OCI-M1 (cell line): ENCODE measurements at places on chromosomes 1 and 21.
A peak's percentile ranks its signal among the peaks of the same experiment; 100 is the strongest.

DNA sequence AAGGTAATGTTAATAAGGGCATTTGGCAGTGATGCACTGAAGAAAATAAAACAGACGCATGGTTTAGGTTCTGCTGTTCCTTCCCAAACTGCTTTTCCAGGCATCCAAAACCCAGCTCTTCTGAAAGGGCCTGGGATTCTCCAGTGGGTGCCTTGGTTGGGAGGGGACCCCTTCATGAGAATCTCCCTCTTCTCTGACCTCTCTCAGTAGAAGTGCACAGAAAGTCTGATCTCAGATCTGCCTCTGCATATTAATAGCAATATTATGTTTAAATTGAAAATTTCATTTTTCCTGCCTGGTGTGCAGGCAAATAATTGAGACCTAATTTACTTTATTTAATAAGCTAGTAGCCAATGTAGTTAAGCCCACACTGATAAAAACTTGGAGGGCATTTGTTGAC lies 260.6 kb downstream of the CAMTA1 start:
- no peak for DNase-seq

- peak; percentile 89 for DNase-seq
Observed at GRCh38 chr1:236524142-236524894, 536 bp downstream of the LGALS8 start.

DNA sequence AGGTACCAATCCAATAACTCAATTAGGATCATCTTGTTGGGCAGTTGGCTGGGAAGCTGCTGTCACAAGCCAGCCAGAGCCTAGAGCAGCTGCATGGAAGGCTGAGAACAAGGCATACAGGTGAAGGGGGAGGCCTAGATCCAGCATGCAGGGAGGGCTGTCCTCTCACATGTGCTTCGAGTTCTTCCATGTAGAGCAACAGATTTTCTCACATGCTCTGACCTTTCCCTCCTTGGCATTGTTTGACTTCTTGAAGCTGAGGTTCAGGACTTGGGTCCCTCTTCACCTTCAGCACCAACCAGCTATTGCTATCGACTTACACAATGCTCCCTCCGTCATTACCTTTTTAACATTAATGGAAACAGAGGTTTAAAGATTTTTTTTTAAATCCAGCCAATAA lies 257.7 kb downstream of the ATG4C start:
- no peak for DNase-seq

DNA sequence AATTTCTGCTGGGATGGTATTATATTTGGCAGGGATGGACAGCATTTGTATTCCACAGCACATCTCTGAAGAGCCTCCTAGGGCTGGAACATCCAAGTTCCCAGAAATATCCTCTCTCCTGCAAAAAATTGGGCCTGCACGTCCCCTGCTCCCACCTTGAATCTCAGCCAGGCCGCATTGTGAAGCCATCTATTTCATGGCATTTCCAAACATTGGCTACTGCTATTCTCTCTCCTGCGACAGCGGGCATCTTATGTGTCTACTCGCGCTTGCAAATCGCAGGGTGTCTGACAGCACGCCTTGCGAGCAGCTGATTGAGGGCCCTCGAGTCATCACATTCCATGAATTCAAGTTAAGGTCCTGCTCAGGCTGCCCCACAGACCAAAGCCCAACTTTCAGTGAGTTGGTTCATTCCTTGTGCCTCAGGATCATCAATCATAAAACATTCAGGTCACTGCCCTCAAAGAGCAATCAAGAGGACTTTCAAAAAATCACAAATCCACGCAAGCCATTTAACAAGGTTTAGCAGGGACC lies 15.8 kb downstream of the RGS8 start:
- DNase-seq, result no peak

DNA sequence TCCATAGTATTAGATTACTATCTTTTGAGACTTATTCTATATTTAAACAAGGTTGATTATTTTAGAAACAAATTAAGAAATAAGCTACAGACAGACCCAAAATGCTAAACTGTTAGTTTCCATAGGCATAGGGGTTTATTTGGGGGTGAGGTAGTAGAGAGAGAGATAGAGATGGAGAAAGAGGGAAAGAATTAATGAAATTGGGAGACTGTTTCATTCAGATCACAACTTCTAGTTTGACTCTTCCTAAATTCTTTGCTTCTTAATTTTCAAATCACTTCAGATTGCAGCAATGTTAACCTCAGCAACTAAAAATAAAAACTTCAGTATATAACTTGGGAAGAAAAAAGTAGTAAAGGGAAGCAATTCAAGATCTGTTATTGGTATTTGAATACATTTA lies 3.4 kb downstream of the JUN start:
- DNase-seq, result no peak

GRCh38 chr1:165793951-165794350 lies 25.3 kb upstream of the TMCO1 start:
- DNase-seq, result no peak

GRCh38 chr1:28208818-28209441 lies 23.9 kb downstream of the DNAJC8 start:
- DNase-seq, result peak; percentile 86

GRCh38 chr1:39321979-39322378 lies 117.5 kb downstream of the MACF1 start:
- DNase-seq, result no peak

DNA sequence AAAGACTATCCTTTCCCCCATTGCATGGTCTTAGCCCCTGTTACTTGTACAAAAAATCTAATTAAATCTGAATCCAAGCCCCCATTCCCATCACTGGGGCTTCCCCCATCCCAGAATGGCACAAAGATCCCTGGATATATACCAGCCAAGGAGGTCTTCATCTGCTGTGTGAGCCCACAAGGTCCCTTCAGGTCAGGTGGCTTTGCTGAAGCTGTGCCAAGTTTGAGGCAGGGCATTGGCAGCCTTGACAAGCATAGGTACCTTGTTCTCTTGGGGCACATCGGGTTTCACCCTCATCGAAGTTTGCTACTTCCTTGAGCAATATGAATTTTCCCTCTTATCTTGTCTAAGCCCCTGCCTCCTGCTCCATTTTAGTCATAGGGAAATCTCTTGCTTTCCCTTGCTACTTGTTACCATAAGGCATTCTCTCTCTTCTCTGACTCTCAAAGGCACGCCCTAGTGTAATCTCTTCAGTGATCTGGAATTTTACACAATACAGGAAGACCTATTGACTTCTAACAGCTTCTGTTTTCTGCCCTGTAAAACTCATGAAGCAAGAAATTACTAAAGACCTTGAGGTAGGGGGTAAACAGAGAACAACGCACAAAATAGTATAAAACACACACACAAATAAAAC lies 71.4 kb upstream of the COG2 start:
- no peak for DNase-seq

GRCh38 chr1:119724611-119725218 lies 13.0 kb downstream of the PHGDH start:
- DNase-seq, result no peak

GRCh38 chr1:196152975-196153374 lies 455.3 kb downstream of the KCNT2 start:
- DNase-seq, result peak; percentile 84

DNA sequence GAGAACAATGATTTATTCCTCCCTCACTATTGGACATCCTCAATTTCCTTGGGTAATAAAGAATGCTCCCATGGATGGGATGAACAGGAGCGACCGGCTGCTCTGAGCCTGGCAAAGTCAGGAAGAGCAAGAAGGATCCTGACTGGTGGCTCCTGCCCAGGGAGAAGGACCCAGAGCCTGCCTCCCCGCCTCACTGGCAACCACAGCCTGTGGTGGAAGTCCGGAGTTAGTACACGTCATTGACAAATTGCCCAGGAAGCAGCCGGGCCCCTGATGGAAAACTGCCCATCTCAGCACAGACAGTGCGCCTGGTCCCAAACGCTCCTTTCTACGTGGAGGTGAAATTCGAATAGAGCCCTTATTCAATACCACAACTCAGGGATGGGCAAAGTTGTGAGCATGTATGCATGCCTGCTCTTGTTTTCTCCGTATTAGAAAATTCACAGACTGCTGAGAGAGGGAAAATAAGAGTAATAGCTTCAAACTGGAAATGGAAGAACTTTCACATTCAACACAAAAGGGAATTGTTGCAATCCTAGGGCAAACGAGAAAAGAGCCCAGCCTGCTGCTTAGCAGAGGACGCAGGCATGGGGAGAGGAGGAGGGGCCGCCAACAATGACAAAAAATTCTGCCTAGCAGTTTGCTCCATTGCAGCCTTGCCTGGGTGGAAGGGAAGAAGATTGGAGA lies 397.1 kb upstream of the VAMP3 start:
- DNase-seq, result no peak

DNA sequence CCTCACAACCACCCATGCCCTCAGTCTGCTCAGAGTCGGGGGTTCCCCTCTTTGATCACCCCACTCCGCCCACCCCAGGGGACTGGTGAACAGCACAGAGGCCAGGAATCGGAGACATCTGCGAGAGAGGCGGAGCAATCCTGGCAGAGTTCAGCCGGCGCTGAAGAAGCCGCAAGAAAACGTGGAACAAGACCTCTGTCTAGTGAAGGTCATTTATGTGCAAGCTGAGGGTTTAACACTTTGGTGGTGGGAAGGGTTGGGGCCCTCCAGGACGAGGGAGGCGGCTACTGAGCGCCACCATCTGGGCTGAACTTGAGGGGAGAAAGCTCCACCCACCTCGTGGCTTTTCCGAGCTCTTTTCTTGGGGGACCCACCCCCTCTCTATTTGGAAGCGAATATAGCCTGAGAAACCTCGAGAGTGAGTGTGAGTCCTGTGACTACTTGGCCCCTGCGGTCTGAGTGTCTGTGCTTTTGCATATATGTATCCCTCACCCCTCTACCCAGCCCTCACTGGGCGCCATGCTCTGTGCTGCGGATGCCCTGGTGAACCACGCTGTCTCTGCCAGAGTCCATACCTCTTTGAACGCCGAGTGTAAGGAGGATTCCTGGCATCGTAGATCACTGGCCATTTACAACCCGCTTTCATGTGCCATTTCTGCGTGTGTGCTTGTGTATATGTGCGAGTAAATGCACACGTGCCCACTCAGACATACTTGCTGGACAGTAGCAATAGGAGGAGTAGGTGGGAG lies 1.2 kb upstream of the EPHA10 start:
- DNase-seq, result peak; percentile 6

DNA sequence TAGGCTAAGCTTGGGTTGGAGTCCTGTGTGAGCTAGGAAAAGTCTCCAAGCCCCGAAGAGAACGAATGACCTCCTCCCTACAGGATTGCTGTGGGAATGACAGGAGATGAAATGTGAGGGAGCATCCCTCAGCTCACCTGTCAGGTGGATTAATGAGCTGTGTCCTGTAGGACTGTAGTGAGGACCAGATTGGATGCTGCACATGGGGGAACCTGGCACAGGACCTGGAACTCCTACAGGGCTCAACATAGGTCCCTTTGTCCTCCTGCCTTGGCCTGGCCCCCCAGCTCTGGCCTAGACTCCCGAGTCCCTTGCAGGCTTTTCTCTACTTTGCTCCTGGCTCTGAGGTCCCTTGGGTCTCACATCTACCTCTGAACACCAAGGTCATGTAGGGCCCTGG lies 155.7 kb downstream of the PTPRU start:
- DNase-seq, result no peak

DNA sequence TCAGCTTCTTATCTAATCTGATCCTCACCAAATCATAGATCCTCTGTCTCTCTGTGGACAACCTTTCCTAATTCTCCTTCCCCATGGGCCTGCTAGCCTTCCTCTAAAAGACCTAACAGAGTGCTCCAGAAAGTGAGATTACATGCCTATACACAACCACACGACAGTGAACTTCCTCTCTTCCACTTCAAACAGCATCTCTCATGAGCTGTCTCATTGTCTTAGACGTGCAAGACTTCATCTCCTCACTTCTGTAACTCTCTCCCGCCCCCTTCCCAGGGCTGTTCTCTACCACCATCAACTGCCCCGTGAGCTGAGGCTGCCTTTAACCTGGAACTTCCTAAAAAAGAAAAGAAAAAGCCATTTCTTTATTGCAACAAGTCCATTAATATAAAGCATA lies 14.1 kb upstream of the A3GALT2 start:
- peak; percentile 18 for DNase-seq

GRCh38 chr21:38853421-38853919 lies 47.7 kb downstream of the ETS2 start:
- no peak for DNase-seq

DNA sequence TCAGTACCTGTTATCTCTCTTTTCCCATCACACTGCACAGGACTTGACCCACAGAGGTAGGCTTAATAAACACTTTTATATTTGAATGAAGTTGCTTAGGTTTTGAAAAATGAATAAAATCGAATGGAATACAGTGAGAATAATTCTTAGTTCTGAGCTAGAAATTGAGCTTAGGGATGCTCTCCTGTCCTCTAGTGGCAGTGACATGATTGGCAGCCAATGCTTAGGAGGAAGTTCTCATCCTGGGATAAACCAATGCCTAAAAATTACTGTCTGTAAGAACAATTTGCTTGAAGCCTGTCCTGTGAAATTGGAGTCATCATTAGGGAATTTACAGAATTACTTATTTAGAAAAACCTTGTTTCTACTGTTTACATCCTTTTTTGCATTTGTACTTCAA lies 21.3 kb upstream of the CYP4X1 start:
- DNase-seq, result peak; percentile 32

- peak; percentile 92 for DNase-seq
Observed at GRCh38 chr1:176878750-176879536, 285.6 kb downstream of the ASTN1 start.

- DNase-seq, result no peak
Observed at GRCh38 chr1:31412205-31412604, 808 bp upstream of the SERINC2 start.

DNA sequence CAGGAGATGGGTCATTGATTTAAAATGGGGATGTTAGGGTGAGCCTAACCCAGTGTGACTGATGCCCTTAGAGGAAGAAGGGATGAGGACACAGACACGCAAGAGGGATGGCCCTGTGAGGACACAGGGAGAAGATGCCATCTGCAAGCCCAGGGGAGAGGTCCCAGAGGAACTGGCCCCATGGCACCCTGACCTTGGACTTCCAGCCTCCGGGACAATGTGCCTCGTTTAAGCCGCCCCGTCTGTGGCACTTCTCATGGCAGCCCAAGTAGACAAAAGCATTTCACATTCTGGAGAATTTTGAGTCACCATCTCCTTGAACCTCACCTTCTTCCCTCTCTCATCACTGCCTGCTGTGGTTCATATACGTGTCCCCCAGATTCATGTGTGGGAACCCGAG lies 20.1 kb upstream of the PCBP3 start:
- DNase-seq, result no peak

DNA sequence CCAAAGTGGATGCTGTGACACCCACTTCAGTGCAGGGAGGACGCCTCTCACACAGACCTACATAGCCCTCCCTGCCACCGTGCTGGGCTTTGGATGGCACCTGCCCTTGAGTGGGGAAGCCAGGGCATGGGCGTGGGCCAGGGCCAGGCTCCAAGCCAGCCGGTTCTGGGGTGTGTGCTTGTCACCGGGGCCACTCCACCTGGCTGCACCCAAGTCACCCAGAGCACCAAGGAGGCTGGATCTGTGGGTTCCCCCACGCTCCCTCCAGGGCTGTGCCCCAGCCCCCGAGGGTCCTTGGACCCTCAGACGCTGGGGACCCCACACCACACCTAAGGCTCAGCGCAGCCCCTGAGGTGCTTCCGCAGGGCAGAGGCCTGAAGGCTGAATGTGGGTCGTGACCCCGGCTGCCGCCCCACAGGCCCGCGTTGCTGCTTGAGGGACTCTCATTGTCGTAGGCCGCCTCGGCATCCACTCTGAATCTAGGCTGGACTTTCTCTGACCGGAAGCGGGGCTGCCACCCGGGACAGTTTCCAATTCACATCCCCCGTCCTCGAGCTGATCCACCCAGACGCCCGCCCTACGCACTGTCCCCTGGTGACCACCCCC lies 1.5 kb downstream of the MXRA8 start:
- no peak for DNase-seq
